WTC11 (cell line): ENCODE measurements at places on chromosomes 5 and 9.

DNA sequence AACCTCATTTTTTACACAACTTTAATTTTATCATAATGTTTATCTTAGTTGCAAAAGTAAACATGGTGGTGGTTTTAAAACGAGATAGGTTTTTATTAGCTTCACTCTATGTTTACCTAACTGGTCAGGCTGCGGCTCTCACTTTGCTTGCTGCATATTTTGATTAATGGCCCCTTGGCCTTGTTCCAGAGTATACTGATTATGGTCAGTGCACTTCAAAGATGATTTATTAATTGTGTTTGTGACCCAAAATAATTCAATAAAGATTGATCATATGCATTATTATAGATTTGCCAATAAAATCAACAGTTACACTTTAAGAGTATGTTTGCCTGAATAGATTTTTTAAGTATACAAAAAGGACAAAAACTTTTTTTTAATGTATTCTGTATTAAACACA, 188.0 kb downstream of the XRCC4 start:
- DNase-seq, result no peak

DNA sequence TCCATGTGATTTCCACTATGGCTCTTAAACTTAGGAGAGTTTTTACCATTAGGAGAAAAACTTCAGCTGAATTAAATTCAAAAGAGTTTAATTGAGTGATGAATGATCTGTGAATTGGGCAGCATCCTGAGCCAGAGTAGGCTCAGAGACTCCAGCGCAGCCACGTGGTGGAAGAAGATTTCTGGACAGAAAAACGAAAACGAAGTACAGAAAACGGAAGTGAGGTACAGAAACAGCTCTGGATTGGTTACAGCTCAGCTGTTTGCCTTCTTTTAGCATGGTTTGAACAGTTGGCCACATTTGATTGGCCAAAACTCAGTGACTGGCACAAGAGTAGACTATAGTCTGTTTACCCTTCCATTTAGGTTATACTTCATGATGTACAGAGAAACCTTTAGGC, 69.2 kb upstream of the PLPP1 start:
- DNase-seq, result no peak

- no peak for DNase-seq
Observed at GRCh38 chr5:122292332-122292731, 19.7 kb upstream of the SNCAIP start.

- DNase-seq, result no peak
Observed at GRCh38 chr5:97000391-97000790, 64.5 kb downstream of the LNPEP start.

DNA sequence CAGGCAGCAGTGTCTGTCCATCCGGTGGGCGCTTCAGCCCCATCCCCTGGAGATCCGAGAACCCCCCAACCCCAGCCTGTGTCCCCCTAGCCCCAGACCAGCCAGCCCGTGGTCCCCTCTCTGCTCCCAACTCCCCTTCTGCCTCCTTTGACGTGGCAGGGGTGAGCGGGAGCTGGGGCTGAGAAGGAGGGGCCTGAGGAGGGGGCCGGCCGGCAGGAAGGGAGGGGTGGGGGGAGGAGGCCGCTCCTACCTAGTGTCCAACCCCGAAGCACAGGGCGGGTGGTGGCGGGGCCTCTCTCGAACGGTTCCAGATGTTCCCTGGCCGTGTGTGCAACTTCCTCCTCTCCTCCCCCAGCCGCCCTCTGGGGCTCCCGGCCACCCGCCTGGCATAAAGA, 31.0 kb downstream of the GOLGA2 start:
- DNase-seq, result peak; percentile 74

GRCh38 chr9:121283856-121284732, 16.1 kb downstream of the GSN start:
- DNase-seq, result no peak

DNA sequence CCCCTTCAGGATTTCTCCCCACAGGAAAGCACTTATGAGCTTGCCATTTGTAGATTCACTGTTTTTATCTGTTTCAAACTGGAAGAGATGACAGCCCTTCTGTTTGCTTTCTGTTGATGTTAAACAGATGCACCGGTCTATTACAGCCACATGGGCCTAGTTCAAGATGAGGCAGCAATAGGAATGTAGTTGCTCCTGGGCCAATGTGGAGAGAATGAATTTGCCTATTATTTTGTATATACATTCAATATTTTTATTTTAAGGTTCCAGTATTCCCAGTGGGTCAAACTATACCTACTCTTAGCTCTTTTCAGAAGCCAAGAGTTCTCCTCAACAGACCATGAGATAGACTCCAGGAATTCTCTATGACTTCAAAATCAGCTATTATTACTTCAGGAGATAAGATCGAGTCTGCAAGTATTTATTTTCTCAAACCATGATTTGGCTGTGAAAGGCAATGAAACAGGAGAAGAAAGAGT, 461.6 kb downstream of the RASEF start:
- no peak for DNase-seq

GRCh38 chr5:59069438-59070079, 486.7 kb downstream of the RAB3C start:
- no peak for DNase-seq

DNA sequence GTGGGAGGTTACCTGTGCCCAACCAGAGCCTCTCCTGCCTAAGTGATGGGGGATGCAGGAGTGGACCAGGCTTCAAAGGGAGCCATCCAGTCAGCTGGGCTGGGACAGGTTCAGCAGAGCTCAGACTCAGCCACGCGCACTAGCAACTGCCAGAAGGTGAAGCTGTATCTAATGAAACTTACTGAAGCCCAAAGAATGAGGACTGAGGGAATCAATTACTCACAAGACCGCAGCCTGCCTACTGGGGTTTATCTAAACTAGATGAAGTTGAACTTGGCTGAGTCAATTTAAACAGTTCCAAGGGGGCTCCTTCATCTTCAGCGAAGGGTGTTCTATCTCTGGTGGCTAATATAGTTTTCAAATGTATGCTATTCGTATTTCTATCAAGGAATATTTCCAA, 11.4 kb downstream of the HAND1 start:
- DNase-seq, result no peak

DNA sequence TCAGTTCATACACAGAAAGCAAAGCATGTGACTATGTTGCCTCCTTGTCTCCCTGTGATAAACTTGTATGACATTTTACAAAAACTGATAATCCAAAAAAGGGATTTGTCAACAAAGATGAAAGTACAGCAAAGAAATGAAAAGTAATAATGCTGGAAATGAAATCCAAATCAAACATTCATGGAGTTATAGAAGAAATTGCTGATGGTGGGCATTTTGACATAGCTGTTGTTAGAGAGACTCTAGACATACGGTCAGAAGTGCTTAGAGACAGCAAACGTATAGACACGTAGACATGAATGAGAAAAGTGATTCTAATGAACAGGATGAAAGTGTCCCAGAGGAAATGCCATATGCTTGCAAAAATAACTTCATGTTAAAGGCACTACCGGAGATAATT, 186.9 kb upstream of the RGMB start:
- DNase-seq, result no peak

- no peak for DNase-seq
Observed at GRCh38 chr9:114864471-114864870, 58.6 kb upstream of the TNFSF15 start.

GRCh38 chr9:114552706-114553105, 34.9 kb upstream of the ATP6V1G1 start:
- no peak for DNase-seq

DNA sequence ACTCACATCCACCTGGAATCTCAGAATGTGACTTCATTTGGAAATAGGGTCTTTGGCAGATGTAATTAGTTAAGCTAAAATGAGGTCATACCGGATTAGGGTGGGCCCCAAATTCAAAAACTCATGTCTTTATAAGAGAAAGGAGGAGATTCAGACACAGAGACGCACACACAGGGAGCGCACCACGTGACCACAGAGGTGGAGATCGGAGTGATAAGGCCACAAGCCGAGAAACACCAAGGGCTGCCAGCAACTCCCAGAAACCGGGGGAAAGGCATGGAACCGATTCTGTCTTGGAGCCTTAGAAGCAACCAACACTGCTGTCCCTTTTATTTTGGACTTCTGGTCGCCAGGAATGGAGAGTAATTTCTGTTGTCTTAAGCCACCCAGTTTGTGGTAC, 31.8 kb upstream of the LMX1B start:
- DNase-seq, result no peak

- DNase-seq, result no peak
Observed at GRCh38 chr9:133101356-133102189, 19.5 kb downstream of the RALGDS start.

DNA sequence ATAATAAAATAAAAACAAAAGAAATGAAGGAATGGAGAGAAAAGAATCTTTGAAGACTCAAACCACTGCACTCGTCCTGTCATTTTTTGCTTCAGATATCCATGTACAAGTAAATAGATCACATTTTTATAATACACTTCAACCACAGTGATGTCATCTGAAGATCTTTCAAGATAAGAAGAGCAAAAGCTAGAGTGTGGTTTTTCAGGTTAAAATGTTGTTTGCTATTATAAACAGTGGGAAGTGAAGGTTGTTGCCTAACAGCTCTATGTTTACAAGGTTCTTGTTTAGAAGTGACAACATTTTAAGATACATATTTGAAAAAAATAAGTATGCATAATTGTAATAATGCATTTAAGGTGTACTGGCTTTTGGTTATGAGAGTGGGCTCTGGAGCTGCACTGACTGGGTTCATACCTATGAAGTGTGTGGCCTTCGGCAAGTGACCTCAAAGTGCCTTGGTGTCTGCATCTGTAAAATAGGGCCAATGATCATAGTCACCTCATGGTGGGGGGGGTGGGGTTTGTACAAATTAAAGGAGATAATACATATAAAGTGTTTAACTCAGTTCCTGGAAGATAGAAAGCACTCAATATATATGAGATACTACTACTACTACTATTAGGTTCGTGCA, 45.5 kb upstream of the IL7R start:
- no peak for DNase-seq

- no peak for DNase-seq
Observed at GRCh38 chr9:114680259-114681001, 1.6 kb downstream of the TEX48 start.

DNA sequence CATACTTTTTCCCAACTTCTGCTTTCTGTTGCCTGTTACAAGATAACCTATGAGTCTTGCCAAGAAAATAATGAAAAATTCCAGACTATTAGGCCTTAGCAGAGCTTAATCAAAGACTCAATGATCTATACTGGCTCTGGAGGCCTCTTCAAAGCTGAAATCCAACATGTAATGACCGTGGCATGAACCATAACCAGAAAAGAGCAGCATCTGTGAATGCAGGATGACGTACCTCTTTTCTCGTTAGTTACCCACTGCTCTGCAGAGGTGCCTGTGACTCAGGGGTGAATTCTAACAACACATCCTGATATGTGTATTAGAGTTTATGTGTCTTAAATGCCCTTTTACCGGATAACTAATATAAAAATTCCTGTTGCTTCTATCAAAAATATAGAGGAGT, 645.4 kb downstream of the PRELID2 start:
- no peak for DNase-seq

- no peak for DNase-seq
Observed at GRCh38 chr5:113705657-113706056, 192.2 kb downstream of the YTHDC2 start.

GRCh38 chr9:127078336-127078735, 44.1 kb downstream of the ANGPTL2 start:
- no peak for DNase-seq

- DNase-seq, result no peak
Observed at GRCh38 chr9:6052293-6052919, 37.0 kb upstream of the RANBP6 start.

- DNase-seq, result no peak
Observed at GRCh38 chr5:151079838-151080612, 809 bp downstream of the TNIP1 start.

GRCh38 chr5:149224282-149224681, 47.4 kb upstream of the AFAP1L1 start:
- DNase-seq, result no peak

DNA sequence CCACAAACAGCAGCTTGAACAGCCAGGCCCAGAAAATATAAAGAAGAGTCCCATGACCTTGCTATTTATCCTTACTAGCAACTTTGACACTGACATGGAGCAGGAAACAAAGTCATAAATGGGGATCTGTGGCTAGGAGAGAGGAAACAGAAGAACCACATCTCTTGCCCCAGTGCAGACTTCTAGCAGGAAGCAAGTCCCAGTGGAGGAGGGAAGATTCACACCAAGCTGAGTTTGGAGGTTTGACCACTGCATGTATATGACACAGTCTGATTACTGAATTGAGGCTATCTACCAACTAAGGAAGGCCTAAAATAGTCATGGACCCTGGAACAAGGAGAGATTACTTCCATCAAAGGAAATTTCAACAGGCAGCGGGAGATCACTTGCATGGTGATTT, 51.4 kb downstream of the CDH6 start:
- no peak for DNase-seq

GRCh38 chr5:179224741-179225140, 120.5 kb downstream of the ADAMTS2 start:
- DNase-seq, result no peak

DNA sequence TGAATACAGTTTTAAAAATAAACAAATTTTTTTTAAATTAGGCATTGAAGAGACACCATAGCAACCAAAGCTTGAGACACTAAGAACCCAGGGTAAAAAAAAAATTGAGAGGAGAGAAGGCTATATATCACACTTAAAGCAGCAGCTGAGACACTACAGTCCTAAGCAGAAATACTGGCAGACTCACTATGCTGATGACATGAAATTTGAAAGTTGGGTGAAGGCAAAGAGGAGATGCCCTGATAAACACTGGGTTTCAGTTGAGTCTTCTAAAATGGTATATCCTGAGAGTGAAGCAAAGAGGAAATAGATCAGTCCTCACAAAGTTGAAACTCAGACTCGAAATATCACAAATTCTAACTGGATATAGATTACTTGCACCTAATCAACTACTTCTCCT, 419.9 kb upstream of the CDH9 start:
- no peak for DNase-seq

DNA sequence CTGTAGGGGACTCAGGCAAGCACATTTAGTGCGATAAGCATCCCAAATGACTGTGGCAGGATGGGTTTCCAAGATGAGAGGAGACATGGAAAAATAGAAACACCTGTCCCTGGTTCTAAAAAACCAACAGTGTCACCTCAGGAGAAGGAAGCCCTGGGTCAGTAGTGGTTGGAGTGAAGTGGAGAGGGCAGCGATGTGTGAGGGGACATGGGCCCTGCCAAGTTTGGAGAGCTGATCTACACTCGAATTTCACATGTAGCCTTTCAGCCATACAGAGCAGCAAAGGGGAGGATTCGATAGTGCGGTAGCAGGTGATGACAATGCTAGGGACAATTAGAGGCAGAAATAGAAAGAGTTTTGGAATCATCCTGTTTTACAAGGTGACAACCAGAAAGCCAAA, 32.6 kb upstream of the LHX2 start:
- no peak for DNase-seq

DNA sequence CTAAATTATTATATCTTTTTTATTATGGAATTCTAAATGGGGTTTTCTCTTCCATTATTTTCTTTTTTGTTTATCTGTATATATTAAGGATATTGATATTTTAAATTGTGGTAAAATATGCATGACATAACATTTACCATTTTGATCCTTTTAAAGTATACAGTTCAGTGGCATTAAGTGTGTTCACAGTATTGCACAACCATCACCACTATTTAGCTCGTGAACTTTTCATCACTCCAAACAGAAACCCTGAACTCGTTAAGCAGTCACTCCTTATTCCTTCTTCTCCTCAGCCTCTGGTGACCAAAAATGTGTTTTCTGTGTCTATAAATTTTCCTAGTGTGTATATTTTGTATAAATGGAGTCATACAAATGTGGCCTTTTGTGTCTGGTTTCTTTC, 188.2 kb downstream of the CCDC171 start:
- DNase-seq, result no peak

GRCh38 chr5:1255081-1255561, 29.9 kb downstream of the SLC6A18 start:
- DNase-seq, result no peak
